ENCODE measurements at places on chromosomes 16 and 17.

GRCh38 chr16:7404217-7404616, 71.6 kb downstream of the RBFOX1 start:
- no peak for DNase-seq

DNA sequence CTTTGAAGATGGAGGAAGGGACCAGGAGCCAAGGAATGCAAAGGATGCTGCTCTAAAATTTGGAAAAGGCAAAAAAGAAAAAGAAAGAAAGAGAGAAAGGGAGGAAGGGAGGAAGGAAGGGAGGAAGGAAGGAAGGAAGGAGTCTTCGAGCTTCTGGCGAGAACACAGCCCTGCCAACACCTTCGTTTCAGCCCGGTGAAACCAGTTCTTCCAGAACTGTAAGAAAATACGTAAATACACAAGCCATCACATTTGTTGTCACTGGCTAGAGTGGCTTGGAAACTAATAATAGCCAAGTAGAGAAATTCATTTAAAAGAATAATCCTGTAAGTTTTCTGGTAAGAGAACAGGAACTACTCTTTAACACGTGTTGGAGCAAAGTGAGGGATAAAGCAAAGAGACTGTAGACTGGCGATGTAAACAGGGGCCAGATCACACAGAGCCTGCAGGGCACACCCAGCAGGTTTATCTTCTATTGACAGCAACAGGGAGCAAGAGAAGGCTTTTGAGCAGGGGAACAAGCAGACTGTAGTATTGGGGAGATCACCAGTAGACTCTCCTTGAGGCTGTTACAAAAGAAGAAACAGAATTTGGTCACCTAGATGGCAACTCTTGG, 188.7 kb upstream of the MPHOSPH6 start:
- no peak for DNase-seq

DNA sequence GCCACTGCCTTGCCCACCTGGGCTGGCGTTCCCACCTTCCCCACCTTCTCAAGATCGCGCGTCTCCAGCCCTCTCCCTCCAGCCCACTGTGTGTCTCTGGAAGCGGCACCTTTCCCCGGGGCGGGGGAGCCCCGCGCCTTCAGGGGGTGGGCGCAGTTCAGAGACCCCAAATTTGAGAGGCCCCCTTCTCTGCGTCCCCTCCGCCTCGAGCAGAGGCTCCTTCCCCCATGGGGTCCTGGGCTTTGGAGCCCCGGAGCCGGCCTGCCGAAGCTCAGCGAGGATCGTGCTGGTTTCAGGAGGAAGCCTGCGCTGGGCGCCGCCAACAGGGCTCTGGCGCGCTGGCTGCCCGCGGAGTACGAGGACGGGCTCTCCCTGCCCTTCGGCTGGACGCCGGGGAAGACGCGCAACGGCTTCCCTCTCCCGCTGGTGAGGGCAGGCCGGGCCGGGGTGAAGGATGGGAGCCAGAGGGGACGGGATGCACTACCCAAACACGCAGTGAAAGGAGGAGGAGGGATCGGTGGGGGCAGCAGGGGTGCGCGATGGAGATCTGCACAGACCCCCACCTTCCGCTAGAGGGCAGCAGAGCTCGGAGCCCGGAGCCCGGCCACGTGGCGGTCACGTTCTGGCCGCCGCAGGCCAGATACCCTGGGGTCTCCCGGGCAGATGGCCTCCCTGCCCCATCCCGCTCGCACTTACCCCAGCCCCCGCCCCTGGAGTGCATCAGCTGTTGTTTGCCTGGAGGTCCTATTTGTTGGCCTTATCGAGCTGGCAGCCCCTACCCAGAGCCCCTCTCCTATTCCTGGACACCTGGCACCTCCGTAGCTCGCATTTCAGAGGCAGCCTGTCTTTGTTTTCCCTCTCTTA, 11.1 kb downstream of the LPO start:
- peak; percentile 59 for DNase-seq

DNA sequence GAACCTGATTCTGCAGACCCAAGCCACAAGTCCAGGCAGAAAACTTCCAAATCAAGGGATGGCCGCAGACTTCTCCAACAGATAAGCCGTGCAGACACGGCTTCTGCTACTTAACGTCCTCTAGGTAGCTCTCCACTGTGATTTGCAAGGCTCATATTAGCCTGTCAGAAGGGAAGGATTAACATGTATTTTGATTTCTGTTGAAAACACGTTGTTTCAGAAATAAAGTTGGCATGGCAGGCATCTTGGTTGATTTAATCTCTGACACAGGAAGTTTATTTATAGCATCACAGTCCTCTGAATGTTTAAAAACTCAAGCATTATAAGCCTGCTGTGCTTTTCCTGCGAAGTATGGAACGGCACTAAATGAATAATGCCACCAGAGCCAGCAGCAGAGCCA, 166.8 kb upstream of the TOX3 start:
- DNase-seq, result no peak

DNA sequence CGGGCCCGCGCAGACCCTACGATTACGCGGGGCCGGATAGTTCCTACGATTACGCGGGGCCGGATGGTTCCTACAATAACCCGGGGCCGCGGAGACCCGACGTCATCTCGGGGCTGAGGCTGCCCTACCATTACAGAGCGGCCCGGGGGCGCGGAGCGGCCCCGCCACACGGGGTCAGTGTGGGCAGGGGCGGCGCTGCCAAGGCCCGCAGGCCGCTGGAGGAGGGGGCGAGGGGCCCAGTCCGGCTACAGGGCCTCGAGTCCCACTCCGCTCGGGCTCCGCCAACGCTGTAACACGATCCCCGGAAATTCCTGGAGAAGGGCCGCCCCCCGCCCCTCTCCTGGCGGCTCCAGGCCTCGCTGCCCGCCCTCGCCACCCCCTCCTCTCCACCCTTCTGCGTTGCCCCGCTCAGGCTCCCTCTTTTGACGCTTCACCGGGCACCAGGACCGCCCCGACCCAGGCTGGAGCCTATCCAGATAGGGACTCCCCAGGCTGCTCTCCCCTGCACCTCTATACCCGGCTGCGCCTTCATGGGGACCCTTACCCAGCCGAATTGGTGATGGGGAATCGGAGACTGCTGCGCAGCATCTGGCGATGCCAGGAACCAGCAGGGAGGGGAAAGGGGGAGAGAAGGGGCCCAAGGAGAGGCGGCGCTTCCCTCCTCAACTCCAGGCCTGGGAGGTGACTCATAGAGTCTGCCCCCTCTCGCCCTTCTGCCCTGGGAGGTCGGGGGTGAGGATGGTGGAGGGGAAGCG, at the start of gene RAB34:
Gene RAB34 (minus strand): TSS at position 291 of the 755 bp plus-strand sequence. CDS start 602 bp downstream, outside the sequence.
- DNase-seq, result peak; percentile 82

DNA sequence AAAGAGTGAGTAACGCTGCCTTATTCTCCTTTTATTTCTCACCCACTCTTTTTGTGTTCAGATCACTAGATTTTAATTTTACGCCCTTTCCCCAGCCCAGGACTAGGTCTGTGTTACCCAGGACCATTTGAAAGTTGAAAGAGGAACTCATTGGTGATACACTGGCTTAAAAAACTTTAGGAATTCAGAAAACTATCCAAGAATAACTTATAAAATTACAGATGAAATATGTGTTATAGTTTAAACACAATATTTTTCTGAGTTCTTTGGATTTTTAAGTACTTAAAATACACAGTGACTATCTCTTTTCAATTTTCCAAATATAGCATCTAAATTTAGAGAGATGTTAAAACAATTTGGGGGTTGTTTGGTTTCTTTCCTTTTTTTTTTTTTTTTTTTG, 385.2 kb downstream of the CDH13 start:
- DNase-seq, result no peak

GRCh38 chr17:27780828-27781404, 19.4 kb downstream of the NOS2 start:
- no peak for DNase-seq

- peak; percentile 63 for DNase-seq
Measured at GRCh38 chr17:82956726-82957468, 117.1 kb upstream of the ZNF750 start.

- peak; percentile 55 for DNase-seq
Measured at GRCh38 chr16:55701442-55702319, 45.9 kb downstream of the SLC6A2 start.
